ENCODE measurements at places on chromosomes 7 and 10.

DNA sequence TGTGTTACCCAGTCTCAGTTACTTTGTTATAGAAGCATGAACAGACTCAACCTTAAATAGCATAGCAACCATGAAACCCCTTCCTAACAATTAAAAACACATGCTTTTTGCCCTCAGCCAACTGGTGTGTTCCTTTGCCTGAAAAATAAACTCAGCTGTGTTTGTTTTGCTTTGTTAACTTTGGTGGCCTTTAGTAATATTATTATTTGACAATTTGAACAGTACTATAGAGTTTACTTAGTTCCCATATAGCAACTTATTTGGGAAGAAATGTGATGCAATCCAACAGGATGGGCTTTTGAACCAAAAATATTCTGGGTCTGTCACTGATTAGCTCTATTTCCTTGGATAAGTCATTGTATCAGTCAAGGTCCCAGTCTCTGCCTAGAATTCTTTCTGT, 22.5 kb upstream of the MKLN1 start:
- no peak for DNase-seq

DNA sequence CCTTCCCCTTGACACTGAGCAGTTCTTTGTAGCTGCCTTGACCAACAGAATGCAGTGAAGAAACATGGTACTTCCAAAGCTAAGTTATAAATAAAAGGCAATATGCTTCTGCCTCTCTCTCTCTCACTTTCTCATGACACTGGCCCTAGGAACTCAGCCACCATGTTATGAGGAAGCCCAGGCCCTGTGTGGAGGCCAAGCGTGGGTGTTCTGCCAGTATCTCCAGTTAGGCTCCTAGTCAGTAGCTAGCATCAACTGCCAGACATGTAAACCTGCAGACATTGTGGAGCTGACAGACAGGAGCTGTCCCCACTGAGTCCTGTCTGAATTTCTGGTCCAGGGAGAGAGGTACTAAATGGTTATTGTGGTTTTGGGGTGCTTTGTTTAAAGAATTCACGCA, 45.2 kb downstream of the TMEM209 start:
- DNase-seq: no peak

DNA sequence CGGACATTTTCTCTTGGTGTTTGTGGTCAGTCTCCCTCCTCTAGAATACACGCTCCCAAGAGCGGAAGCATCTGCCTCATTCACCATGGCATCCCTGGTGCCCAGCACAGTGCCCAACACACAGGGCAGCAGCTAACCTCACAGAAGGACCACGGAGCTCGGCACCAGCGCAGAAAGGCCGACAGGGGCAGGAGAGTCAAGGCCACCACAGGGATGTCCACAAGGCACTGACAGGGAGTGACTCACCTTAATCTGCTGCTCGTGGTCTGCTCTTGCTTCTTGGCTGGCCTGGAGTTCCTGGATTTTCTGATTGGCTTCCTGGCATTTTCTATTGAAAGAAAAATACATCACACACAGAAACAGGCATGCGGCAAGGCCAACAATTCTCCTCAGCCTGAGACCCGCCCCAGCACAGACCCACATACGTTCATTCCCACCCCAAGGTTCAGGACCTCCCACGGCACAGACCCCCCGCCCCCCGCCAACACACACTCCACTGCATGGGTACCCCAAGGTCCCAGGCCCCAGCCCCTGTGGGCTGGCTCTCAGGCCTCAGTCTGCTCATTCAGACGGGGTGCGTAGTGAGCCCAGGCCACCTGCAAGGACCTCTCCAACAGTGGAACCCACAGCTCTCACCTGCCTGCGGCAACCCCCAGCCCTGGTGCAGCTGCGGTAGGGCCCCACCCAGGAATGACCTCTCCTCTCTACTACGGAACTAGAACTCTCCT, 14.9 kb downstream of the MAD1L1 start:
- no peak for DNase-seq

DNA sequence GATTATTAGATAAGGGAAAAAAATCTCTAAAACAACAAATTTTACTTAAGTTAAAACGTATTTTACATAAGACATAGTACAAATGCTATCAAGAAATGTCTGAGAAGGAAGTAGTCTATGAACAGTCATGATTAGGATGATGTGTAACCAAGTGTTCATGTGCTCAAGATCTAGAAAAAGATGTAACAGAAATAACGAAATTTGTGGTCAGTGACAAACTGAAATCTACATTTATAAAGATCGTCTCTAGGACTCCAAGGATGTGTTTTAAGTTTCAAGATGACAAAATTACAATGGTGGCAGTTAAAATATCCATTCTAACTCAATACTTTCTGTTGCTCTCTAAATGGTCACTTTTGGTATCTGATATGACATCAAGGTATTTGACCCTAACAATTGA, 17.2 kb downstream of the PPP3CB start:
- DNase-seq: no peak

DNA sequence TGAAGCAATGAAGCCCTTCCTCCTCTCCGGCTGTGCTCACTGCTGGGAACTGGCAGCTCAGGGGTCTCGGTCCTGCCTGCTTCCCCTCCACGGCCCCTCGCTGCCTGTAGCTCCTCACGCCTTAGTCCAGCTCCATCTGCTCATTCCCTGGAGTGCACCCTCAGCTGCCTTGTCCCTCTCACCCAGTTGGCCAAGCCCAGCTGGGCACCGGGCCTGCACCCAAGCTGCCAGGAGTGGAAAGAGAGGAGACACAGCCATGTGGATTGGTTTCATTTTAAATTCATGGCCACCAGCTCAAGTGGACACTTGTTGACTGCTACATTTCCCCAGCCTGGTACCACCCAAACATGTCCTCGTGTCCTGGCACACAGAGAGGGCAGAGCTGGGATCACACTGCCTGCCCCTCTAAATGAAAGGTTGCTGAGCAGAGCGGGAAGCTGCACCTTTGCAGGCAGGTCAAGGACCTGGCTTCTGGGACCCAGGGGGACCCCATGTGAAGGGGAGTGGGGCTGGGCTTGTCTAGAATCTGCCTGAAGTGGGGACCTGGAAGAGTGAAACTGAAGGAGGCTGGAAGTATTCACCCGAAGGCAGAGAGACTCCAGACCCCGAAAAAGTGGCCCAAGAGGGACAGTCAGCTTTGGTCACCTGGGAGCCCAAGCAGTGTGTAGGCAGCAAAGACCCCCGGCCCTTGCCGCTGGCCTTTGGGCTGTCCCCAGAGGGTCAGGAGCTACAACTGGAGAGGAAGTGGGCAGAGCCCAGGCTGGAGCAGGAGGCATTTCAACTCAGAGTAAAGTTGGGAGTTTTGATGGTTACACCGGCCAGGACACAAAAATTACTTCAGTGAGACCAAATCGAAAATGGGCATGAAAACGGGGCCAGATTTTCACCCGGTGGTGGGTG, 15.0 kb upstream of the BNIP3 start:
- no peak for DNase-seq

Data from omental fat pad (tissue), 4 donors.